ENCODE measurements at places on chromosomes 6 and 20.

DNA sequence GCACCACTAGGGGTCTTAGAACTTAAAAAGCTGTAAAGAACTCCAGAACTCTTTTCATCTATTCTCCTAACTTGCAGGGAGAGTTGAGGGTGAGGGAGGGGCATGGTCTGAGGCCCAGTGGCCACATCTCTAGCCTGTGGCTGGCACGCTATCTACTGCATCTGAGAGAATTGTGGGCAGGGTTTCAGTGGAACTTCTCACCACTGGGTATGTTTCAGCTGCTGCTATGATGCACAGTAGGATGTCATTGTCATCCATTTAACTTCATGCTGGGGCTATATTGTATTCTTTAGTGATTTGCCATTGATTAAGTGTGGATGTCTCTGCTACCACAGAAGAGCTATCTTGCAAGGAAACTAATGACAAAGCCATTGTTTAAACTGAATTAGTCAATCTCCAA lies 4.5 kb downstream of the TMEM14A start:
- no peak for DNase-seq

GRCh38 chr6:5107341-5107740 lies 22.2 kb downstream of the PPP1R3G start:
- no peak for DNase-seq

DNA sequence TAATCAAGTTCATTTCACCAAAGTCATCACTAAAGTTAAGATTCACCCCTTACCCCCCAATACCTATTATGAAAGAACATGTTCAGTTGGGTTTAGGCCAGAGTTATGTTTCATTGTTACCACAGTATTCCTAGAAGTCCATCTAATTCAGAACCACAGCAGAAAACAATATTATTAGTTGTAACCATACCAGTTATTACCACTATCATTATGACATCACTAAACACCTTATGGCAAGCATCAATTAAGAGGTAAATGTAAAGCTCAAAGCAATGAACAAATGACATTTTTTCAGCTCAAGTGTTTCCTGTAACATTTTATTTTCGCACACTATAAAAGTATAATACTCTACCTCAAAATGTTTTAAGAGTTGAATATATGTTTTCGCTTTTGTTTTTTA lies 4.4 kb downstream of the CEP85L start:
- no peak for DNase-seq

DNA sequence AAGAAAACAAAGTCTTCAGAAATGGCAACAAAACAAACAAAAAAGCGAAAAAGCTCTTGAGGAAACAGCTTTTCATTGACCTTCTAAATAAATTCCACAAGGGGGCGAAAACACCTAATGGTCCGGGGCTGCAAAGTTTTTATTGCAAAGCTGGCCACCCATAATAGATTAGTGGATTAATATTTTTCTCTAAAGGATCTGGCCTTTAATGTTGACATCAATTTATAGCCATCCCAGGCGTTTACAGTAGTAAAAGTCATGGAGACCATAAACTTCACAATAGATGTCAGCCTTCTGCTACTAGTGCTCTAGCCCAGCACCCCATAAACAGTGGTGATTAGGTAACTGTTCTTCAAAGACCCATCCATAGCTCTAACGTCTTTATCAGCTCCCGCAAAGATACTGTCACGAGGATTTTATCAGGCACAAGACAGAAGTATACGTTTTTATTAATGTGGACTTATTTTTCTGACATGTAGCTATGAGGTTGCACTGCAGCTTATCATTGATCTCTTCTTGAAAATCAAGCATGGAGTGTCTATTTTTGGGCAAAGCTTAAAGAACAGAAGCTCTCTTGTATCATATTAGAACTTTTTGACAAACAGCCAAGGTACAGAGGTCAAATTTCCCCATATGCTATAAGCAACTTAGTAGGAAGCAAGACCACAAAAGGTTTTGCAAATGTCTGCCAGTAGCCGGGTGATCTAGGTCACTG lies 4.7 kb downstream of the CITED2 start:
- no peak for DNase-seq

GRCh38 chr6:151702851-151703658 lies 104.4 kb upstream of the ESR1 start:
- no peak for DNase-seq

- DNase-seq = no peak
These were observed 610 bp downstream of the ZNF217 start for GRCh38 chr20:53592992-53593465.

DNA sequence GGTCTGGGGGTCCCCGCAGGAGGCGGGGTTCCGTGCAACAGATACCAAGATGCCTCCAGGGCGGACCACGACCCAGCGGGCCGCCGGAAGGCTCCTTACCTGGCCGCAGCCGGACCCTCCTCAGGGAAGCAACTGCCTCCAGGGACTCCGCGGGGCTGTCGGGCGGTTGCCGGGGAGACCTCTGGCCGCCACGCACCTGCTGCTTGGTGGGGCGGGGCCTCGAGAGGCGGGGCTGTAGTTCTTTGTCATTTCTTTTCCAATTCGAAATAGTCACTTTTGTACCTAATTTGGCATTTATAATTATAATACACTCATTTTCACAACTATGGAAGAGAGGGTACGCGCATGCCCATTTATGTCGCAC lies 647 bp downstream of the AK9 start:
- DNase-seq = no peak

GRCh38 chr20:25207149-25207959 lies 11.8 kb downstream of the ENTPD6 start:
- no peak for DNase-seq

DNA sequence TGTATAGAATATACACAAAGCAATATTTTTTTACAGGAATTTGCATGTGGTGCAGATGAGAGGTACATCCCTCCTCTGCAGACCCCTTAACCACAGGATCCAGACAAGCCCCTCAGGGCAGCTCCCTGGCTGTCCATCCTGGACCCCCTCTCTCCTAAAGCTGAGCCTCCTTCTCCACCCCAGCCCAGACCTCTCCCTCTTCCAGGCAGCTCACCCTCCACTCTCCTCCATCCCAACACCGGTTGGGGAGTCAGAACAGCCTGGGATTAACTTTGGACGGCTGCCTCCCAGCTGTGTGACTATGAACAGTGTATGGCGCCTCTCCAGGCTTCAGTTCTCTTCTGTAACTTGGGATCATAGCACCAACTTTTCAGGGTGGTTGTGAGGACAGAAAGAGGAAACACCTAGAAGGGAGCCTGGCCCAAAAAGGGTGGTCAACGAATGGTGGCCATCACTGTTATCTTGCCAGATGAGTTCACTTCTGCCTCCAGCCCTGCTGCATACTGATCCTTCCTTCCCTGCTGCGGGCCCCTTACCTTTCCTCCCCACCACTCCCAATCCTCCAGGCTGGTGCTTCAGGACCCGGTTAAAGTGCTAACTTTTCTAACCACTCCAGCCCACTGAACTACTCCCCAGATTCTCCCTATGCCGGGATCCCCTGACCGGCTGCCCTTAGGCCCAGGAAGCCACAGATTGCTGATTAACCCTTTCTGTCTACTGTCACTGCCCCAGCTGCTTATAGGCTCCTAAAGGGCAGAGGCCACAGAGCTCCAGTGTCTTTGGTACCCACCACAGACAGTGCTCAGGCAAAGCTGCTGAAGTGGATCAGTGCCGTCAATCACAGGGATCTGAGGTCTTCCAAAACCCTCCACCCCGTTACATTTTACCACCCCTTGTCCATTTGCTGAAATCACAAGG lies 55.9 kb downstream of the GPR6 start:
- DNase-seq = no peak

DNA sequence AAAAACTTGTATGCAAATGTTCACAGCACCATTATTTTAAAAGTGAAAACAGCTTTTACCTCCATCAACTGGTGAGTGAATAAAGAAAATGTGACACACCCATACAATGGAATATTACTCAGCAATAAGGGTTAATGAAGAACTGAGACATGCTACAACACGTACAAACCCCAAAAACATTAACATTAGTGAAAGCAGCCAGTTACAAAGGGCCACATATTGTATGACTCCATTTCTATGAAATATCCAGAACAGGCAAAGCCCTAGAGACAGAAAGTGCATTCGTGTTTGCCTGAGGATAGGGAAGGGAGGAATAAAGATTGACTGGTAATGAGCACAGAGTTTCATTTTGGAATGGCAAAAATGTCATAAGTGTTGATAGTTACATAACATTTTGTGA lies 21.5 kb downstream of the EPM2A start:
- no peak for DNase-seq

GRCh38 chr20:16451001-16451400 lies 122.2 kb downstream of the KIF16B start:
- no peak for DNase-seq

GRCh38 chr20:63568170-63568981 lies 5.7 kb downstream of the HELZ2 start:
- DNase-seq = peak; percentile 89

DNA sequence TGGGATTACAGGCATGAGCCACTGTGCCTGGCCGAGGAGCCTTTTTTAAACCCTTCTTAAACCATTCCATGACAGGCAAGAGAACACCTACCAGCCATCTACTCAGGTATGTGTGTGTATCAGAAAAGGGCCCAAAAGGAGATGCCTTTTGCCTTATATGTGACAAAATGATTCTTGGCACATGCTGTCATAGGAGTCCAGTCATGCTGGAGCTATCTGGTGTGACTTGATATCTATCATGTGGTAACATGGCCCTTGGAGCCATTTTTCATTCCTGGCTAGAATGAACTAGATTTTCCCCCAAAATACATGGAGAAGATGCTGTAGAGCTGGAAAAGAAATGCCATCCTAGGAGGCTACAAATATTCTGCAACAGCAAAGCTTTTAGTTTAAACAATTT lies 129.1 kb downstream of the DST start:
- no peak for DNase-seq

DNA sequence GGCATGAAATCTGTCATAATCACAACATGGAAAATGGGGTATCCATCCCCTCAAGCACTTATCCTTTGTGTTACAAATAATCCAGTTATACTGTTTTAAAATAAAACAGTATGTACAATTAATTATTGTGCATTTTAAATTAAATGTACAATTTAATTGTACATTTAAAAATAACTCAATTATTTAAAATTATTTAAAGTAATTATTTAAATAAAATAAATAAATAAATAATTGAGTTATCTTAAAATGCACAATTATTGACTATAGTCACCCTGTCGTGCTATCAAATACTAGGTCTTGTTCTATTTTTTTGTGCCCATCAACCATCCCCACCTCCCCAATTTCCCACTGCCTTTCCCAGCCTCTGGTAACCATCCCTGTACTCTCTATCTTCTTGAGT lies 66.9 kb upstream of the KCNG1 start:
- no peak for DNase-seq

DNA sequence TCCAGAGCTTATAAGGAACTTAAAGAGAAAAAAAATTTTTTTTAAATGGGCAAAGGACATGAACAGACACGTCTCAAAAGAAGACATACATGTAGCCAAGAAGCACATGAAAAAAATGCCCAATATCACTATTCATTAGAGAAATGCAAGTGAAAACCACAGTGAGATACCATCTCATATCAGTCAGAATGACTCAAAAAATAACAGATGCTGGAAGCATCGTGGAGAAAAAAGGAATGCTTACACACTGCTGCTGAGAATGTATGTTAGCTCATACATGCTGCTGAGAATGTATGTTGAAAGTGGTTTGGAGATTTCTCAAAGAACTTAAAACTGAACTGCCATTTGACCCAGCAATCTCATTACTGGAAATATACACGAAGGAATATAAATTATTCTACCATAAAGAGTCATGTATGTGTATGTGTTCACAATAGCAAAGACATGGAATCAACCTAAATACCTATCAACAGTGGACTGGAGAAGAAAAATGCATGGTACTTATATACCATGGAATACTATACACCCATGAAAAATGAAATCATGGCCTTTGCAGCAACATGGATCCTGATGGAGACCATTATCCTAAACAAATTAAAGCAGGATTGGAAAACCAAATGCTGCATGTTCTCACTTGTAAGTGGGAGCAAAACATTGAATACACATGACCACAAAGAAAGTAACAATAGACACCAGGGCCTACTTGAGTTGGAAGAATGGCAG lies 5.2 kb downstream of the OR11A1 start:
- DNase-seq = no peak

DNA sequence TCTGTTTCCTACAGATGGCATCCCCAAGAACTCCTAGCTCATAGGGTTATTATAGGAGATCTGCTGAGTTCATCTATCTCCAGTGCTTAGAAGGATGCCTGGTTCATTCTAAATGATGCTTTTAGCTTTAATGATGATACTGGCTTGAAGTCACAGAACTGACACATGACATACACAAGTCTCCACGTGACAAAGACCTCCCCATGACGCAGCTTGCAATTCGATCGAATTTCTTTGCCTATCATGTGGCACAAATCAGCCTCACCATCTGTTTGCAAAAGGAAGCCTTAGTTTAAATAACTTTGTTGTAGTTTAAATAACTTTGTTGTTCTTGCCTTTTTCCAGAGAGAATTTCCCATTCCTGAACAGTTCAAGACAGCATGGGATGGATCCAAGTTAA lies 44.1 kb upstream of the FAM8A1 start:
- no peak for DNase-seq

DNA sequence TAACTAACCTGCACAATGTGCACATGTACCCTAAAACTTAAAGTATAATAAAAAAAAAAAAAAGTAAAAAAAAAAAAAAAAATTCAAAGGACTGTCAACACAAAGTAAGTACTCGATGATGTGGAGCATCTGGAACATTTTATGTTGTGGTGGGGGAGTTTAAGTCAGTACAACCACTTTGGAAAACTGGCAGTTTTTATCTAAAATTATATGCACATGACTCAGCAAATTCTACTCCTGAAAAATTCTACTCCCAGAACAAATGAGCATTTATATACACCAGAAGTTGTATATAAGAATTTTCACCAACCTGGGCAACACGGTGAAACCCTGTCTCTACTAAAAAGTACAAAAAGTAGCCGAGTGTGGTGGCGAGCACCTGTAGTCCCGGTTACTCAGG lies 36.9 kb upstream of the CCDC28A start:
- DNase-seq = no peak

DNA sequence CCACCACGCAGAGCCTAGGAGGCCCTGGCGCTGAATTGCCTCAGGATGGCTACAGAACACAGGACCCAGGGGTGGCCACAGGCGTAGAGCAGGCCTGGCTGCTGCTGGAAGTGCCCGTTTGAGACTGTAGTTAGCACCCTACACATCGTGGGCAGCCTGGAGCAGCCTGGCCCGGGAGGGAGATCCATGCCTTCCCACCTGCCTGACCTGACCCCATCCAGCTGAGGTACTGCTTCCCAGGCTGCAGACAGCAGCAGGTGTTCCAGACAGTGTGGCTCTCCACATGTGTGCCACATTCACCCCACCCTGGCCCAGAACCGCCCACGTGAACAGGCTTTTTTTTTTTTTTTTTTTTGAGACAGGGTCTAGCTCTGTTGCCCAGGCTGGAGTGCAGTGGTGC lies 20.9 kb upstream of the MAP1LC3A start:
- peak; percentile 78 for DNase-seq

GRCh38 chr6:154473324-154473723 lies 37.2 kb downstream of the CNKSR3 start:
- no peak for DNase-seq

- no peak for DNase-seq
These were observed 11.8 kb upstream of the SFT2D1 start for GRCh38 chr6:166354143-166354542.
